Endothelial cell (in vitro differentiated cells): ENCODE measurements at places on chromosomes 12 and 14. TPM values are rescaled to one million over a fixed set of nuclear protein-coding genes. Genes with fewer than 3 reads are reported as not detected.

GRCh38 chr14:63435204-63435603 is 108.0 kb downstream of the PPP2R5E start:
- no peak for DNase-seq
- no peak overlapping the region for H3K4me3 ChIP-seq
- H3K27ac ChIP-seq, result no peak overlapping the region
- H3K4me1 ChIP-seq, result peaks cover 52% of the 10 kb centered on the region
- peaks cover 3% of the 10 kb centered on the region for H3K36me3 ChIP-seq

Gene CYP46A1
- total RNA-seq, result 5.2 TPM

Gene SDS
- not detected for total RNA-seq

- DNase-seq, result peak; percentile 73
- H3K27ac ChIP-seq, result no peak overlapping the region
- H3K36me3 ChIP-seq, result no peaks in the 10 kb centered on the region
- H3K27me3 ChIP-seq, result peaks cover 3% of the 10 kb centered on the region
- H3K4me1 ChIP-seq, result no peaks in the 10 kb centered on the region
- H3K4me3 ChIP-seq, result no peak overlapping the region
Observed at GRCh38 chr12:43444940-43445564, 107.0 kb downstream of the ADAMTS20 start.

GRCh38 chr12:118271770-118272417 is 100.8 kb downstream of the TAOK3 start:
- no peak for DNase-seq
- no peak overlapping the region for H3K4me3 ChIP-seq
- H3K27ac ChIP-seq, result no peak overlapping the region

DNA sequence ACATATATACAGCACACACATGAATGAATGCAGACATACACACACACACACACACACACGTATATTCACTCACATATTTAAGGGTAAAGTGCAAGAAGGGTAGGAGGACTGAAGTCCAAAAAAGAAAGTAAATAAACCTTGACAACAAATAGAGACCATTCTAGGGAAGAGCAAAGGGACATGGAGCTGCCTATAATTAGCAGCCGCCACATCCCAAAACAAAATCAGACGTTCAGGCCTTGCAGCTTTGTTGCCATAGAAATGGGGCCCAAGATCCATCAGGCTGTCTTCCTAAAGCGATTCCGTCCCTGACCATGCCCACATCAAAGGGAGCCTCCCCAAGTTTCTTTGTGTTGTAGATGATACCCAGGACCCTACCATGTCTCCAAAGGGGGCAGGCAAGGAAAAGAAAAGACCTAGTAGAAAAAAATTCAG is 703.5 kb upstream of the TBX3 start:
- DNase-seq, result no peak
- H3K36me3 ChIP-seq, result no peaks in the 10 kb centered on the region
- peaks cover 1% of the 10 kb centered on the region for H3K27me3 ChIP-seq
- no peak overlapping the region for H3K4me3 ChIP-seq
- no peaks in the 10 kb centered on the region for H3K4me1 ChIP-seq

DNA sequence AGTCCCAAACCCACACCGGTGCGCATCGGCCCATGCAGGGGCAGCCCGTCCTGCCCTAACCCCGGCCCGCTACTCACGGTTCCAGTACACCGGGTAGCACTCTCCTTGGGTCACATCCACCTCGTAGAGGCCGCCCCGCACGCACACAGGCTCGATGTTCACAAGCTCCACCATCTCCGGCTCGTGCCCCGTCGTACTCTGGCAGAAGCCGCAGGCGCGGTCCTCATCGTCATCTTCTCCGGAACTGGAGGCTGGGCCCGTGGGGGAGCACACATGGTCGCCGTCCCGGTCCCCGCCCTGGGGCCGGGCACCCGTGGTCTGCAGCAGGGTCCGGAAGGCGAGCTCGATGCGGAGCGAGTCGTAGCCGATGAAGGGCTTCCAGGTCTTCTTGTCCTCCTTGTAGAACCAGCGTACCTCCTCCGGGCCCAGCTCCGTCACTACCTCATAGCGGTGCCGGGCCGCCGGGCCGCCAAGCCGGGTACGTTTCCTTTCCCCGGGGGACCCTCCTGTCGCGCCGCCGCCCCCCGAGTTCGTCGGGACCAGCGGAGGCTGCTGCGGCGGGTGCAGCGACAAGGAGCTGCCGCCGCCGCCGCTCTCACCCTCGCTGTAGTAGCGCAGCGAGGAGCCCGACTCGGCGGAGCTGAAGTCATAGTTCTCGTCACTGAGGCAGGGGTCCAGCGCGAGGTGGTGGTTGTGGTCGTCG is 788 bp downstream of the DDHD1 start:
- H3K4me1 ChIP-seq, result peaks cover 14% of the 10 kb centered on the region
- peak overlapping the region; percentile 90 for H3K4me3 ChIP-seq
- peak; percentile 34 for DNase-seq

DNA sequence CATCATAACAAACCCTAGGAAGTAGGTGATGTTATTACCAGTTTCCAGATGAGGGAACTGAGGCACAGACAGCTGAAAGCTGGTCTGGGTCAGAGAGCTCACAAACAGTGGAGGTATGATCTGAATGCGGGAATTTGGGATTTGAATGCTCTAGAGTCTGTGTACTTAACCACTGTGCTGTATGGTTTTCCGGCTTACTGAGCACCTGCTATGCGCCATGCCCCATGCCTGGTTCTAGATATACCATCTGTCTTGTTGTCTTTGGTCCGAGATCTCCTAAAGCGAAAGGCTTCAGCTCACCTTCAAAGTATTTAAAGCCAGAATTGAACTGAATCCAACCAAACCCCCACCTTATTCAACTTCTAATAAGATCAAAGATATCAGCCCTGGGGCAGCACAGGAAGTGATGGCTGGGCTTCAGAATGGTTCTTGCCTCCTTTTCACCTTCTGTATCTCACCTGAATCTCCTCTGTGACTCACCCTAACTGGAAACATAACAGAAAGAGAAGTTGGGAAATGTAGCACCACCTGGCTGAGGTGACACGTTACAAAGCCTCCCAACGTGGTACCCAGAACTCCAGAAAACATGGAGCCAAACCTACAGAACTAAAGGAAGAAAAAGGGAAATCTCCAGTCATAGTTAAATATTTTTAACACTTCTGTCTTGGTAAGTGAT is 54.3 kb downstream of the PRMT8 start:
- no peaks in the 10 kb centered on the region for H3K36me3 ChIP-seq
- peaks cover 1% of the 10 kb centered on the region for H3K27me3 ChIP-seq
- no peak overlapping the region for H3K27ac ChIP-seq
- no peak for DNase-seq
- H3K4me1 ChIP-seq, result no peaks in the 10 kb centered on the region

Gene CMAS
- total RNA-seq, result 26.5 TPM

Gene MYH7
- total RNA-seq, result 0.18 TPM

- peak; percentile 31 for DNase-seq
- H3K4me3 ChIP-seq, result no peak overlapping the region
- no peaks in the 10 kb centered on the region for H3K4me1 ChIP-seq
- no peaks in the 10 kb centered on the region for H3K27me3 ChIP-seq
- no peaks in the 10 kb centered on the region for H3K36me3 ChIP-seq
Observed at GRCh38 chr12:46983959-46984841, 95.2 kb upstream of the PCED1B start.

DNA sequence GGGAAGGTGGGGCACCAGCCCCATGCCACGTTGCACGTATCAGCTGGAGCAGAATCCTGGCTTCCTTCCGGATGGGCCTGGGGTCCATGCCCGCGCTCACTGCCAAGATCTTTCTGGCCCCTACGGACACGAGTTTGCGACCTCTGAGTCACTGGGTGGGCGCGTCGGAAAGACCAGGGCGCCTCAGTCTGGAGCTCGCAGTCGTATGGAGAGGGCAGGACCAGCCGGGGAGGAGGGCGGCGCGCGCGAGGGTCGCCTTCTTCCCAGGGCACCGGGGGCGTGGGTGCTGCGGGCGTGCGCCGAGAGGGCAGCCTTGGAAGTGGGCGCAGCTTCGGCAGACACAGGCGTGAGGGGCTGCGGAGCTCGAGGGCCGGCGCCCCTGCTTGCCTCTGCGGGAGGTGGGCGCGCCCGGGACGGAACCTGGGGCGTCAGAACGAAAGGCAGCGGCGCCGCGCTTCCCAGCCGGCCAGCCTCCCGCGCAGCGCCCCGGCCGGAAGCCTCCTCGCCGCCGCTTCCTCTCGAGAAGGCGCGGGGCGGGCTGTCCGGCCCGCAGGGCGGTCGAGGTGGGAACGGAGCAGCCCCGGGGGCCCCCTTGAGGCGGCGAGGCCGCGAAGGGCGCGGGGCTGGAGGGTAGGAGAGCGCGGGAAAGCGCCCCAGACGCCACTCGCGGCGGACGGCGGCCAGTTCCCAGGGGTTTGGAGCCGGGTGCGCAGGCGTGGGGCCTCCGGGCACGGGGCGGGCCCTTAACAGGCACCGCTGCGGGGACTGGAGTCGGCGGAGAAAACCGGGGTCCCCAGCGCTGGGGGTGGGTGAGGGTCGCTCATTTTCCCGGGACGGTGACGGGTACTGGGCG is at the start of gene ARL6IP4:
Gene ARL6IP4, plus strand, starts transcription at position 499 of the 853 bp plus-strand sequence. CDS start 459 bp downstream, outside the sequence.
- peak within 1 kb of the TSS; percentile 94 for H3K4me3 ChIP-seq
- peak within 1 kb of the TSS; percentile 75 for H3K27ac ChIP-seq
- H3K36me3 ChIP-seq, result peaks cover 9% of the 10 kb centered on the region
- peak; percentile 69 for DNase-seq
- H3K27me3 ChIP-seq, result peaks cover 8% of the 10 kb centered on the region
- peaks cover 35% of the 10 kb centered on the region for H3K4me1 ChIP-seq

DNA sequence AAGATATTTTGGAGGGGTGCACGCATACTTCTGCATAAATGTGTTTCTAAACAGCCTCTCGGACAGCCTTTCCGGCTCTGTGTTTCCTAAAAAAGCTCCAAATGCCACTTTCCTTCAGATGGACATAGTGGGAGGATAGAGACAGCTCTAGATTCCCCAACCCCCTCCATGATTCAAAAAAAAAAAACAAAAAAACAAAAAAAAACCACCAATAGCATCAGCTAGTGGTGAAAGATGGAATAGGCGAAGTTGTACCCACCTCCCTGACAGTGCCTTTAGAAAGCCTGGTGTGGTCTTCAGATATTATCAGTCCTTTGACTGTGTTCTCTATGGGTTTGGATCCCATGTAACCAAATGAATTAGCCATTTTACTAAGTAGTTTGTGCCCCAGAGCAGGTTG is 94.1 kb downstream of the PHETA1 start:
- H3K4me3 ChIP-seq, result no peak overlapping the region
- H3K36me3 ChIP-seq, result peaks cover 4% of the 10 kb centered on the region
- H3K27ac ChIP-seq, result no peak overlapping the region
- no peak for DNase-seq
- peaks cover 1% of the 10 kb centered on the region for H3K27me3 ChIP-seq
- no peaks in the 10 kb centered on the region for H3K4me1 ChIP-seq

Gene GLIPR1L1
- total RNA-seq, result not detected

DNA sequence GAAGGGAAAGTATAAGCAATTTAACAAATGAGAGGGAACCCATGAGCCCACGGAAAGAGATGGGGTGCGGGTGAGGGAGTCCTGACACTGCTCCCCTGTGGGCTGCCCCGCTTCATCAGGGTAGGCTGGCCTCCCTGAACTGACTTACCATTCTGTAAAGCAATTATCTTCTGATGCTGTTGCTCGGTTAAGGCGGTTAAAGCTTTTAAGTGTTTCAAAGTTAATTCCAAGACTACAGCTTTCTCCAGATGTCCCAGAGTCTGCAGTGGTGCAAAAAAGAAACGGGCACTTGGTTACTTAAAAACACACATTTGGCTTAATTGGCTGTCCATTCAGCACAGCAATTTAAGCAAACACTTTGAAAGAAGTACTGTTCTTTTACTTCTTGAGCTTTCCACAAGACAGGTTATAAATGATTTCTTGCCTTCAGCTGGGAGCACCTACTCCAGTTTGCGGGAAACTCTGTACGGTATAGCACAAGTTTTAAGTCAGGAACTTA is 1.3 kb downstream of the BHLHE41 start:
- peaks cover 14% of the 10 kb centered on the region for H3K27me3 ChIP-seq
- no peak for DNase-seq
- H3K4me3 ChIP-seq, result peak overlapping the region; percentile 92
- H3K27ac ChIP-seq, result no peak overlapping the region
- H3K36me3 ChIP-seq, result no peaks in the 10 kb centered on the region

- no peak for DNase-seq
- peak overlapping the region; percentile 92 for H3K27ac ChIP-seq
- peaks cover 35% of the 10 kb centered on the region for H3K4me1 ChIP-seq
- H3K4me3 ChIP-seq, result no peak overlapping the region
- peaks cover 8% of the 10 kb centered on the region for H3K36me3 ChIP-seq
Observed at GRCh38 chr14:59197695-59198262, 9.3 kb downstream of the DAAM1 start.

DNA sequence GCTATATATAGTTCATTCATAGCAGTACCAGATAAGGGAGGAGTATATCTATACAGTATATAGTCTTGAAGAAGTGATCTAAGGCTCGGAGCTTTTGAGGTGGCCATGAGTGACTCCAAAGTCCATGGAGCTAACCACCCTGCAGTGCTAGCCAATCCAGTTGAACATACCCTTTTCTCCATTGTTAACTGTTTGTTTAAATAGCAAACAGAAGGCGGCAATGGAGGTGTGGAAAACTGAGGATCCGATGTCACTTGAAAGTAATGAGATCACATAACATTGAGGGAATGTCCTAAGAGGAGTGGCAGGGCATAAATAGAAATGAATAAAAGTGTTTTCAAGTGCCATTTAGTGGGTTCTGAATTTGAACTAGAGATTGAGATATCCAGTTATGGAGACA is 12.4 kb upstream of the SNAPC1 start:
- H3K4me1 ChIP-seq, result peaks cover 2% of the 10 kb centered on the region
- no peak for DNase-seq
- H3K4me3 ChIP-seq, result no peak overlapping the region
- H3K36me3 ChIP-seq, result peaks cover 13% of the 10 kb centered on the region
- H3K27me3 ChIP-seq, result peaks cover 3% of the 10 kb centered on the region

Gene TAS2R42
- total RNA-seq, result not detected

DNA sequence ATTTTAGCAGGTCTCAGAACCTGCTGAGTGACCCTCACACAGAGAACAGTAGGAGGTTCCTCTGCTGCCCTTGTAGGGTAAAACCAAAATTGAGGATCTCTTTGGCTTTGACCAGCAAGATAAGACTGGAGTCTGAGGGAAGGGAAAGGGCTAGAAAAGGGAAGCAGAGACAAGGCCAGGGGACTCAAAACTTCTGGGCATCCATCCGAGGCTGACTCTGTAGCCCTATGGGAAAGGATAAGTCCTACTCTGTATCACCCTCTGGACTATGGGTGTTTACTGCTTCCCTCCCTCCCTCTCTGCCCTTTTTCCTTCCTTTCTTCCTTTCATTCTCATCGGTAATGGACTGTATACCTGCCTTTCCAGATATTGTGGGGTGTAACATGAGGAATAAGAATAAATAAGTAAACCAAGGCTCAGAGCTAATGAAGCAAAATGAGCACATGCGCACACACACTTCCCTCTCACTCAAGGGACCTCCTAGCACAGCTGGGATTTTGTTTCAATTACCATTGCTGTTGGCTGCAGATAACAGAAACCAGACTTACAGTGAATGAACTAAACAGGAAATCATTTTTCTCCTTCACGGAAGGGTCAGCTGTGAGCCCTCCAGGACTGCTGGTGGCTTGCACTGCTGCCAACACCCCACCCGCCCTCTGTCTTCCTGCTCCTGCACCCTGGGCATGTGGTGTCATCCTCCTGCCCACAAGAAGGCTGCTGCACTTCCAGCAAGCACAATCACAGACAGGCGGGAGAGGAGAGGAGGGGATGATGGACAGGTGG is 404.4 kb upstream of the CCDC196 start:
- H3K4me3 ChIP-seq, result peak overlapping the region; percentile 62
- peaks cover 11% of the 10 kb centered on the region for H3K4me1 ChIP-seq
- H3K36me3 ChIP-seq, result peaks cover 9% of the 10 kb centered on the region
- no peak for DNase-seq
- H3K27ac ChIP-seq, result peak overlapping the region; percentile 80
